GM23248 (cell line): ENCODE measurements at places on chromosomes 7 and 10. TPM values are rescaled to one million over a fixed set of nuclear protein-coding genes. Genes with fewer than 3 reads are reported as not detected.
A peak's percentile ranks its signal among the peaks of the same experiment; 100 is the strongest.

The ANKRD22 gene
- not detected in 2 replicates for polyA plus RNA-seq

The RNF32 gene
- 1.8 and 2.4 TPM in 2 replicates for polyA plus RNA-seq

DNA sequence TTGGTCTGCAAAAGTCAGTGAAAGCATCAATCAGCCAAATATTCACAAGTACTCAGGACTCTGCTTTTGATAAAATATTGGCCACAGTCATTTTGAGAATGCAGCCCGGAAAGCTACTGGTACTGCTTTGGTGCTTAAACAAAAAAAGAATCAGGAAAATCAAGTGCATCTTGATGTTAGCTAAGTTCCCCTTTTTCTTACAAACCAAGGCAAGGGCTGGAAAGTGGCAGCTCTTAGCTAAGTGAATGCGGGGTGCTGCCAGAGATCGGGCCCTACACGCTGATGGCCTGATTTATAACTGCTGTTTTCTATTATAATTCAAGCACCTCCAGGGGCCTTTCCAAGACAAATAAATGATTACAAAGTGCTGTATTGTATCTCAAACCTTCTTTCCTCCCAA is 136.8 kb upstream of the MGMT start:
- no peak for DNase-seq

- no peak for DNase-seq
Measured at GRCh38 chr10:22429981-22430421, 84.7 kb downstream of the SPAG6 start.

DNA sequence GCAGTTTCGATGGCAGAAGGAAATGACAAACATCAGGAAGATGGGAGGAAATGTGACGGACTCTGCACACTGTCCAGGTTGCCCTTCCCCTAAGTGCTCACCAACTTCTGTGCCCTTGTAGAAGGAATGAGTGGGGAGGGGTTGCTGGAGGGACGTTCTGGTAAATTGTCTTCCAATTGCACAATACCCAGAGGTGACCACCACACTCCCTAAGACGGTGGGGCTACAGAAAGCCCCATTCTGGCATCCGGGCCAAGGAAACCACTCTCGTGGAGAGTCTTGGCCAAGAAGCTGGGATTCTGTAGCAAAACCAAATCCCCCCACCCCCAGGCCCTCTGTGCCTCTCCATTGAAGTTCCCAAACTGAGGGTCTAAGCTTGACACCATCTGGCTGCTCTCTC is 37.1 kb downstream of the ZMIZ1 start:
- DNase-seq, result no peak

- peak; percentile 30 for DNase-seq
Measured at GRCh38 chr7:114414156-114415063, at the start of gene FOXP2. Gene FOXP2 (plus strand): TSS chr7:114414815. CDS start chr7:114426512, 11,697 bp downstream.

DNA sequence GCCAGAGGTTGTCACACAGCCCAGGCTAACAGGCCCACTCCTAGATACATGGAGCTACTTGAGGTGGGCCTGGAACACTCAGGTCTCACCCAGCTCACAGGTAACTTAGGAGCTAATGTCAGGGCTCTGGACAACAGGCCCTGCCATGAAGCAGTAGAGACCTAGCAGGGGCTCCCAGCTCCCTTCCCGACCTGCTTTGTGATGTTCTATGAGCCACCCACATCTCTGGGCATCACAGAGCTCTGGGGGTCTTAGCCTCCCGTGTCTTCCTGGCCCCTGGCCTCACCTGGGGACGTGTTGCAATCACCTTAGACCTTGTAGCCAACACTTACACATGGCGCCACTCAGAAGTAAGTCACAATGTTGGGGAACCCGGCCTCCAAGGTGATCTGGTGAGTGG is 12.4 kb downstream of the WDFY4 start:
- no peak for DNase-seq
